ENCODE measurements at places on chromosomes 3 and 15.

DNA sequence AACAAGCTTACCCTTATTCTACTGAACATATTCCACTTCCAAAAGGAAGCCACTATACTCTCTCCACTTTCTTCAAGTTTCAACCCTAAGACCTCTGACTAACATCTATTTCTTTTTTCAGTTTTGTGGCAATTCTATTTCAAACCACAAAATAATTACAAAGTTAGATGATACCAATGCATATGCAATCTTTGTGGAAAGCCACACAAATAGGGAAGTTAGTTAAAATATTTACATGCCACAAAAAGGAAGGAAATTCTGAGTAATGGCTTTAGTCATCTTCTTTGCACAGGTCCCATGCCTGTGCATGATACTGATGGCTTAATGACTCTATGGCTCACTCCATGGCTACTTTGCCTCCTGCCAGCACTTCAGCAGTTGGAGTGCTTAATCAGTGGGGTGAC is 57.0 kb upstream of the MCTP2 start:
- DNase-seq, result no peak

- no peak for DNase-seq
These were observed 25.1 kb downstream of the ETV5 start for GRCh38 chr3:186083746-186084145.

- peak; percentile 56 for DNase-seq
These were observed 2.2 kb downstream of the IGF1R start for GRCh38 chr15:98650417-98651035.

DNA sequence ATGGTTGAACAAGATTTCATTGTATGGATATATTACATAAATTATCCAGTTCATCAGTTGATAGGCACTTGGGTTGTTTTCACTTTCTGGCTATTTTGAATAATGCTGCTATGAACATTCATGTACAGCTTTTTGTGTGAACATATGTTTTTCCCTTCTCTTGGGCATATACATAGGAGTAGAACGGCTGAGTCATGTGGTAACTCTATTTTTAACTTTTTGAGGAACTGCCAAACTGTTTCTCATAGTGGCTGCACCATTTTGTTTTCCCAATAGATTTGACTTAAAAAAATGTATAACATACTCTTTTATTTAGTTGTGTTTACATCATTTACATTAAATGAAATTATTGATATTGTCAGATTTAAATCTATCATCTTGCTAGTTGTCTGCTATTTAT is 28.8 kb upstream of the RFX7 start:
- DNase-seq, result no peak

Measured in NCI-H524 (cell line).